Stimulated activated memory B cell treated with anti-CD40 and anti-IgM and Interleukin-4, amounts not matched to agents 10 μg/mL and 1 μg/mL and 100 μg/mL, for 72 hours (primary cell): ENCODE measurements at places on chromosomes 13 and 19.

DNA sequence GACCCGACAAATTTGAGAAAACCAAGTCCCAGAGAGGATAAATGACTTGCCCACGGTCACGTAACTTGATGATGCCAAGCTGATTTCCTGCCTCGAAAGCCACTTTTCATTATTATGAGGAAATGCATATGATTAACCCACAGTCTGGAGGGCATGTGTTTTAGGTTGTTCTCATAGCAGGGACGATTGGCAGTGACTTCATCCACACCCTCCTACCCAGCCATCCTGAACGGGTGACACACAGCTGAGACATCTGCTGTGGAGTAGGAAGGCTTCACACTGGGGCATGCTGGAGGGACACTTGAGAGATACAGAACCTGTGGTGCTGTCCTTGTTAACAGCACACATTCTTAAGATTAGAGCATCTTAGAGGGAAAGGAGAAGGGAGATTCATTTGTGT is 65.4 kb upstream of the WDFY2 start:
- ATAC-seq: no peak

DNA sequence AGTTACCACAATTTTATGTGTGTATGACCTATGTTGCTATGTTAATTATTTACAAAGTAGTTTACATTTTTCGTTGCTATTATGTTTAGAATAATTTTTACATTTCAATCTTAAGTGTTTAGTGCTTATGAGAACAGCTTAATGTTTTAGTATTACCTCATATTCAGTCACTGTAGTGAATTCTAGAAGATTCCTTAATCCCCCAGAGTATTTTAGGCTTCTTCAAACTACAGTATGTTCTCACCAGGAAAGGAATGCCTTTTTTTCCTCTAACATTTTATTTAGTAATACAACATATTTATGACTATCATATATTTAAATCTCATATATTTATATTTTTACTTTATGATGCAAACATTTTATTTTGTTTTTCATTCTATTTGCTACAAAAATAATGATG is 612.1 kb upstream of the KLHL1 start:
- ATAC-seq: no peak

DNA sequence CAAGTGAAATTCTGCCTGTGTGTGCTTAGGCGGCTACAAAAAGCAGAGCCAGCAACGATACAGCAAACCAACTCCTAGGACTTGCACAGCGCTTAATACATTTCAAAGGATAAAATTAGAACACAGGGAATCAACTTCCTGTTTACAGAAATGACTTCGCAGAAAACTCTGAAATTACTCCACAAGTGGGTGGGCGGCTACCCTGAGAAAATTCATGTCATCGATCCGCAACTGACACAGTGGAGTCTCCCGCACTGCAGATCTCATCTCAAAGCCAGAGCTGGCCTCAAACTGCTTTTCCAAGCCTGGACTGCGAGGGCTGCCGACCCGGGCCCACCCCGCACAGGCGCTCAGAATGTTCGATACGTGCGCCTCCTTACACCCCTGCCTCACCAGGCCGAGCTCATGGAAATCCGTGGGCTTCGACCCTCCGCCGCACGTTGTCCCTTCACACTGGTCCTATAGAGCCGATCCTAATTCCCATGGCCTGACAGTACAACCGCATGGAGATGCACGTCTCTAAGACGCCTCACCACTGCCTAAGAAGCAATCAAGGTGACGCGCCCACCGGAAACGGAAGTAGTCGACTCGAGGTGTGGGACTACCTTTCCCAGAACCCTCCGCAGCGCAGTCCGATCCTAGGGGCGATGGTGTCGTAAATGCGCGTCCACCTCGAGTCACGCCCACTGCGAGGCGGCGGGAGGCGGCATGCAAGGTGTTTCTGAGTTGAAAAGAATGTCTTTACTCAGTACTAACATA is at the start of gene ZNF229:
TSS of gene ZNF229 (minus strand) at position 557 of the 759 bp plus-strand sequence. CDS start 5,625 bp downstream, outside the sequence.
- ATAC-seq: peak; percentile 95

DNA sequence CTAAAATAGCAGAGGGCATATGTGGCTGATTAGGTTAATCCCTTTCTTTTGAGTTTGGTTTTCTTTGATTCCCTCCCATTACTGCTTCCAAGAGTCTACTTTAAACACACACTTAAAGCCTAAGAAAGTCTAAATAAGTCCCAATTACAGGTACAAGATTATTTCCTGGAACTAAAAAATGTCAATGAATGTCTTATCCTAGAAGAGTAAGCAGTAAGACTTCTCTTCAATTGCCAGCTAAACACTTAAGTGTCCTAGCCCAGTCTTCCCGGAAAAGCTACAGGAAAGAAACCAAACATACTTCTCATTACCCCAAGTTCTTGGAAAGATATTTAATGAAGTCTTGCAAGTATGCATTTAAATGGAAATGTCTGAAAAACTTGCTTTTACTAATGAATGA is 233.1 kb downstream of the DCLK1 start:
- no peak for ATAC-seq

DNA sequence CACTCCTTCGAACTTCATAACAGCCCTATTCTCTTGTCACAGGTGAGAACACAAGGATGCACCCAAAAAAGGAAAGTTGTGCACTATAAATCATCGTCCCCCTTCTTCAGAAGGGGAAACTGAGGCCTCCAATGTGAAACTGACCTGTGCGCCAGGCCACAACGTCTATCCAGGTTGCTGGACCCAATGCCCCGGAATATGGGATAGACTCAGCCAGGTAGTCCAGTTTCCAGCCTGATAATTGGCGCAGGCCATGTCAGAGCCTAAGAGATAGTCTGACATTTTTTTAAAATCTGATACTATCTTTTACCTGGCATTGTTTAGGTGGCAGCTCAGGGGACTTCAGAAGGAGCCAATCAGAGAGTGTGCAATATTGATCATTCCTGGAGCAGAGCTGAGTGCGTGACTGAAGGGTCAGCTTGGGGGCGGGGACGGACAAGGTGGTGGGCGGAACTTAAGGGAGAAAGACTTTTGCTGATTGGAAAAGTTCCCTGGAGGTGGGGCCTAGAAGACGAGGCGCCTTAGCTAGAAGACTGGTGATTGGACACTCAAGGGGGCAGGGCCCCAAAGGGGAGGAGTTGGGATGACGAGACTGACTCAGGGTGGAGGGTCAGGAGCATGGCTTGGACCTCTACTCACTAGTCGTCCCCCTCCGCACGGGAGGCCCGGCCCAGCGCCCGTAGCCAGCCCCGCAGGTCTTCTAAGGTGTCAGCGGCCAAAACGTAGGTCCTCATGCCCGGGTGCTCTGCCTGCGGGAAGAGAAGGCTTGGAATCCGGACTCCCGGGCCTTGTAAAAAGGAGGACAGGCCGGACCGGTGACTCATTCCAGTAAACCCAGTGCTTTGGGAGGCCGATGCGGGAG is 8.5 kb downstream of the PLEKHA4 start:
- ATAC-seq: peak; percentile 56

DNA sequence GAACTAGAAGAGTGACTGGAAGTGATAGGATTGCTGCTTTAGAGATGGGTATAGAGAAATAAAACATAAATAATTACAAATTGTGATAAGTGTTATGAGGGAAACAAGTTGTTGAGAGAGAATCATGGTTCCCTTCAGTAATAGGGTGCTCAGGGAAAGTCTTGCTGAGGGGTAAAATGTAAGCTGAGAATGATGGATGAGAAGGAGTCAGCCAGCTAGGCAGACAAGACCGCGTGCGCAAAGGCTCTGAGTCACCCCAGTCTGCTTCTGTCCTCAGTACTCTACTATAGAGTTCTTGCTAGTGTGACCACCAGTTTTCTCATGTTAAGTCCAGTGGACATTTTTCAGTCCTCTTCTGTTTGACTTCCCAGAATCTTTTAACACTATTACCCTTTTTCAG is 39.5 kb downstream of the PCCA start:
- ATAC-seq: no peak

GRCh38 chr19:2665103-2665502 is 37.4 kb downstream of the GNG7 start:
- no peak for ATAC-seq

DNA sequence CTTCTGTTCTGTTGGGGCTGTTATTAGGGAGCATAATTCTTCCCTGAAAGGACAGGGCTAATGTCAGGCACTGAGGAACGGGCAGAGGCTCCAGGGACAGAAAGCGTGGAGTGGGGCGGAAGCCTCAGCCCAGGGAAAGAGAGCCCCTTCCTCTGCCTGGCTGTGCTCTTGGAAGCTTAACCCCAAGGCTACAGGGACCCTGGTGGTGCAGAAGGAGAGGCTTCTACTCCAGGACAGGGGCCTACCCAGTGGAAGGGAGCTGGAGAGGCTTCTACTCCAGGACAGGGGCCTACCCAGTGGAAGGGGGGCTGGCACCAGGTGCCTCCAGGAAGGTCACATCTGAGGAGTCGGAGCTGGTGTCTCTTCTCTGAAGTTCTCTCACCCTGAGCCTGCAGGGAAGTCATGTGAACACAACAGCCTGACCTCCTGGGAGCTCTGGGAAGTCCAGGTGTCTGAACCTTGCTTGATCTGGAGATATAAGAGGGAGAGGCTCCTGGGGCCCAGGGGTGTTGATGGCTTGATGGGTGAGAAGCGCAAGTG is 159.5 kb upstream of the SOX1 start:
- no peak for ATAC-seq

GRCh38 chr13:50485979-50486935 is 357.2 kb downstream of the DLEU7 start:
- no peak for ATAC-seq

- ATAC-seq: no peak
These were observed 52.9 kb upstream of the ABCC4 start for GRCh38 chr13:95354156-95354555.

DNA sequence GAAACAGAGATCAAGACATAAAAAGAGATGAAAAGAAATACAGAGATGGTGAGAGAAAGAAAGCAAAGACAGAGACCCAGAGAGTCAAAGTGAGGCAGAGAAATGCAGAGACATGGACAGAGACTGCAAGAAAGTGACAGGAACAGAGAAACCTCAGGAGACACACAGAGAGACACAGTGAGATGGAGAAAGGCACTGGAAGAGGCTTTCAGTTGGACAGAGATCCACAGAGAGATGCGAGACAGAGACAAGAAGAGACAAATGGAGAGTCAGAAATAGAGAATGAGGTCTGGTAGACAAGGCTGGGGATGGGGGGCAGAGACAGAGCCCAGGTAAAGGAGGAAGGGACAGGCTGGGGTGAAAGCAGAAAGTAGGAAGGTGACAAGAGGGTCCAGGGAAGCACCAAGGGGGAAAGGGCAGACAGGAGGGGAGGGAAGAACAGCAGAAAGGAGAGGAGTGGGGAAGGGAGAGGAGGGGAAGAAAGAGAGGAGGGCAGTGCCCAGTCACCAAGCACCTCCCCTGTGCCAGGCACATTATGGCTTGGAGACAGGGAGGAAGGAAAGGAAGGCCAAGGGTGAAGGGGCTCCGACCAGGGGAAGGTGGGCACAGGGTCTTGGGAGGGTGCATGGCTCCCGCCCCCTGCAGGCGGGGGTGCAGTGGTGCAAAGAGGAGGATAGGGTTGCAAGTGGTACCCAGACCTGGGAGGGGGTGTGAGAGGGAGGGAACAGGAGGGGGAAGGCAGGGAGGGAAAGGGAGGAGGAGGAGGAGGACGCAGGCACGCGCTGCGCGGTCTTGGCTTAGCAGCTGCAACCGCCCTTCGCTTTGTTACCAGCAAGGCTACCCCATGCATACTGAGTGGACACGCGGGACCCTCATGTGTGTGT is 38.4 kb downstream of the DEDD2 start:
- ATAC-seq: no peak

- ATAC-seq: no peak
These were observed 16.8 kb upstream of the RAB20 start for GRCh38 chr13:110578363-110578762.

DNA sequence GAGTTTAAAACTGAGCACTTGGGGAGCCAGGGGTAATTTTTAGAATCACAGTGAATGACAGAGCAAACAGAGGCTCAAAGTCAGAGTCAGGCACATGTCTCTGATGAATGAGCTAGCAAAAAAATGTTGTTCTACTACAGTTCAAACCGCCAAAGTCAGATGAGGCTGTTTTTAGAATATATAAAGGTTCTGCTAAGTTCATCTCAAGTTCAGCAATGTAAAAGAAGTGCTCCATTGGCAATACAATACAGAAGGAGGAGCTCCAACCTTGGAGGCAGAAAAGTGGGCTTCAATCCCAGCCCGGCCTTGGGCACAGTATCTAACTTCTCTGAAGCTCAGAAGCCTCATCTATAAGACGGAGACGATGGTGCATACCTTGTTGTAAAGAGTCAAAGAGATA is 70.1 kb upstream of the IPO5 start:
- no peak for ATAC-seq

DNA sequence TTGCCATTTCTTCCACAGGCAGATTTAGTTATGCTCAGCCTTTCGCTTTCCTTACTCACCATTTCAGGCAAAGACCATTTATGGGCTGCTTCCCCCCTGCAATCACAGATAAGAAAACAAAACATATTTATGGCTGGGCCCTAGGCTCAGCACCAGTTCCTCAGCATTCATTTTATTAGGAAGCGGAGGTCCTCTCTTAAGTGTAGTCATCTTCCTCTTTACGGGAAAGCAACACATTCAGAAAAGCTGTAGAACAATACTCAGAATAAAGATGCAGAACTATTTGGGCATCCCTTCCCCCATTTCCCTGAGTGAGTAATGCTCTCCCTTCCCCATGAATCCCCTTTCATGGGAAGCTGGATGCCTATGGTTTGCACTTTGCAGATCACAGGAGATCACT is 27.9 kb downstream of the FLT1 start:
- no peak for ATAC-seq

DNA sequence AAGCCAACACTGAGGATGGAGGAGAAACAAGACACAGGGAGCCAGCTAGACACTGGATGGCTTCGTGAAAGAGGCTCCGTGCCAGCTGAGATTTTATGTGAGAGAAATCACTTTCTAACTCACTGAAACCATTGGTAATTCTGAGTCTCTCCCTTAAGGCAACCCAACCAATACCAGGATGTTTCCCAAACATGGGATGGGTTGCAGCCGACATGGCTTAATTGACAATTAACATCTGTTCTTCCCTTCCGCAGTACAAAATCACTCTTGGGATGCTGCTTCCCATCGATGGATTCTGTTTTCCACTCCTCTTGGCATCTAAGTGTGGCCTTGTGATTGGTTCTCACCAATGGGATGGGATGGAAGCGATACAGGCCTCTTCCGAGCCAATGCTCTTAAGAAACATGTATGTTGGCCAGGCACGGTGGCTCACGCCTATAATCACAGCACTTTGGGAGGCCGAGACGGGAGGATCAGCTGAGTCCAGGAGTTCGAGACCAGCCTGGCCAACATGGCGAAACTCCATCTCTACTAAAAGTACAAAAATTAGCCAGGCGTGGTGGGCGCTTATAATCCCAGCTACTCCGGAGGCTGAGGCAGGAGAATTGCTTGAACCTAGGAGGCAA is 2.3 kb upstream of the ZNF787 start:
- ATAC-seq: no peak

DNA sequence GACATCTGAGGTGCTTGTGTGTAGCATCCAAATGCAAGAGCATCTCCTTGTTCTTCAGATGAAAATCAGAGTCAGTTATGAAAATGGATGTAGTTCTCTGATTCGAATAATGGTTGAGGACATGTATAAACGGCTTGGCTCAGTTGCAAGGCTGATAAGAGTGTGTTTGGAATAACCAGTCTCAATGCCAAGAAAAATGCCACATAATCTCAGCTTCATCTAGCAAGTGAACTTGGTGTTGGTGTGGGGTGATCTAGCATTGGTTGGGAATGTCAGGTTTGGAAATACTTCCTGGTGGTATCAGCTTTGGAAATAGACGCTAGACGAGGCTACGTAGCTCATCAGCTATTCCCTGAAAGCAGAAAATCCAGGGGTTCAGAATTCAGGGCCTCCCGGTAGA is 362.0 kb downstream of the FGF9 start:
- ATAC-seq: no peak
